ENCODE measurements at places on chromosomes 16 and 17.

GRCh38 chr17:82331345-82331939, 2.1 kb downstream of the SECTM1 start:
- DNase-seq, result no peak

- no peak for DNase-seq
These were observed 10.1 kb upstream of the CNP start for GRCh38 chr17:41956522-41956921.

- DNase-seq, result no peak
These were observed 733.8 kb upstream of the CA10 start for GRCh38 chr17:52892334-52892733.

DNA sequence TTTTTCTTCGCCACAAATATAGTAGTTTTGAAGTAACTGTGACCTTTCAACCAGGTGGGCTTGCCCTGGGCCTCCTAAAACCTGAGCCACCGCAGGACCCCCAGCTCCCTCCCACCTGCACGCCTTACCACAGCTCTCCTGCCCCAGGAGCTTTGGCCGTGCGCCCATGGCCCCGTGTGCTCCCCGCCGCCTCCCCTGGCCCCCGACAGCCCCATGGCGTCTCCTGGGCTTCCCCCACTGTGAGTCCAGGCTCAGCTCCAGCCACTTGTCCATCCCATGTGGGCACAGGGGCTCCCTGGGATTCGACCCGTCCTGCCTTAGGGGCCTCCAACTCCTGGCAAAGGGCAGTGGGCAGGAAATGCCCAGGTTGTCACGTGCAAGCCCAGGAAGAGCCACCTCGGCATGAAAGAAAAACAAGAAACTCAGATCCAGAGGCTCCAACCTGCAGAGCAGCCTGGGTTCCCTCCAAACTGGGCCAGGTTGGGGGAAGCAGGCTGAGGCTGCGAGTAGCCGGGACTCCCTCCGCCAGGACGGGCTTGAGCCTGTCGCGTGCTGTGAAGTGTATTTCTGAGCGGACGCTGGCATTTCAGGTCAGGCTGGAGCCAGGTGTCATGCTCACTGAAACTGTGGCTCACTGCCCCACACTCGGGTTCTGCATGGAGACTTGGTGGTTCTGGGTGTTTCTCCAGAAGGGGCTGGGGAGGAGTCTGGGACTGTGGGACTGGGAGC, 5.8 kb downstream of the LGALS3BP start:
- DNase-seq, result no peak

DNA sequence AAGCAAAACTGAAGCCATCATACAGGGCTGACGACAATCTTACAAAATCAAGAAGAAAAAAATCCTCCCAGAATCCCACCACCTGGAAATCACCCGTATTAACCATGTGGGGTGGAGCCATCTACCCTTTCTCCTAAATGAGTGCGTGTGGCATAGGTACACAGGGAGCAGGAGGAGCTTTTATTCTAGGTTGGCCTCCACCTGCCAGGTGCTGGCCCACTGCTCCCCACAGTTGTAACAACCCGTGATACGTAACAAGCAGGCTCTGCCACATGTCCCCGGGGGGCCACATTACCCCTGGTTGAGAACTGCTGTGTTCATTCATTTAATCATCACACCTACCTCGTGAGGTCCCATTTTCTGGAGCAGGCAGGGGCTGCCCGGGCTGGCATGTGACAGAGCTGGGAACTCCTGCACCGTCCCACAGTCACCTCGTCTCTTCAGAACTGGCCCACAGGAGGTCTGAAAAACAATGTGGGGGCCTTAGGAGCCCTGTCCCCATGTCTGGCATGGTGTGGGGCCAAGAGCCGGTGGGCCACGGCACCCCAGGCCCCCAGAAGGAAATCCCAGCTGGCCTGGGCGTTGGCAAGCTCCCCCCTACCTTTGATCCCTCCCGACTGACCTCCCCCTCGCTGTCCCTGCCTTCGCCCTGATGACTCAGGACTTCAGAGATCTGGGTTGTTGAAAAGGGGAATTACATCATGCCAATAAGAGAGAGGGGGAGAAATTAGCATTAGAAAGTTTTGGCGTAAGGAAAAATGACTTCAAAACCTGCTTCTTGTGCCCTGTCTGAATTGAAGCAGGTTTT, 12.9 kb downstream of the CMIP start:
- no peak for DNase-seq
